ENCODE measurements at places on chromosomes 6 and 20.

- no peak for DNase-seq
These were observed 22.9 kb downstream of the STX7 start for GRCh38 chr6:132490024-132490423.

GRCh38 chr6:129364037-129364436 is 345.9 kb downstream of the ARHGAP18 start:
- no peak for DNase-seq

DNA sequence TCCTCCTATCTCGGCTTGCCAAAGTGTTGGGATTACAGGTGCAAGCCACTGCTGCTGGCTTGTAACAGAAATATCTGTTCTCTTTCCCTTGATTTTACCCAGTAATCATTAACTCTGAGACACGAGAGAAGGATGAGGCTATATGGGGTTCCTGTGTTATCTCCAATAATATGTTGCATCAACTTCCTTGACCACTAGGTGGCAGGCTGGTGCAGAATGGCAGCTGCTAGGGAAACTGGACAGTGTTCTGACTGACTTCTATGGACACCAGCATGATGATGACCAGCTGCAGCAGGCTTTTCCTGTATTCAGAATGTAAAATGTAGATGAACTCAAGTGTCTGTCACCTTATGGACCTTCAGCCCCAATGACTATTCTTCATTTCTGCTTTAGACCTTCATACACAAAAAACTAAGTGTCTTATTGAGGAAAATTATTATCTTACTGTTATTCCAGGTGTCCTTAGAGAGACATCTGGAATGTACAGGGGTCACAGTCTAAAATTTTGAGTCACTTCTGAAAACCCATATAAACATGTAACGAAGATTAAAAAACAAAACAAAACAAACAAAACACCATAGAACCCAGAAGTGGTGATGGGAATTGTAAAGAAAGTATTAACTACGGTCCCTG is 20.4 kb upstream of the CD109 start:
- peak; percentile 85 for DNase-seq

GRCh38 chr6:3330199-3330598 is 71.5 kb downstream of the PSMG4 start:
- DNase-seq, result no peak

DNA sequence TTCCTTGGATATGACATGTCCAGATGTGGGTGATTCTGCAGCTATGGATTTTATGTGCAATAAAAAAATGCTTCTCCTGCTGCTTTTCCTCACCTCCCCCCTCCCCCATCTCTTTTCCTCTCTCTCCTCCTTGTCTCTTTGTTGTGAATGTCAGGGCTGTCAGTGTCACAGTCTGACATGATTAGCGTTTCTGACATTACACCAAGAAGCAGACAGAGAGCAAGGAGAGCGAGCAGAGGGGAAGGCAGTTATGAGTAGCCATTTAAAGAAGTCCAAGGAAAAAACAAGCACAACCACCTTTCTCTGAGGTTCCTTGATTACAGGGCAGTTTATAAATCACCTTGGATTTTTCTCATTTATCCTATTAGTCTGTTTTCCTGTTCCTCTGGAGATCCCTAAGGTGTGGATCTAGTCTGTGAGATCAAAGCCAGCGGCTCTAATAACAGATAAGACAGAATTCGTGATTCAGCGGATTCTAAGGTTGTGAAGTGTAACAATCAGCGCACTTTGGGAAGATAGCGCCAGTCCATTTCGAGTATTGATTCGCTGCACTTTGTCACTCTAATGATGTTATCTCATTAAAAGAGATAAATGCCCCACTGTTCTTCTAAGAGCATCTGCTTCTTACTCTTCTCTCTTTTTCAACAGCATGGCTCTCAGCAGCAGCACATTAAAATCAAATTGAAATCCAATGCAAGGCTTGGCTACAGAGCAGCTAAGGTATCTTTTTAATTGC is 101.4 kb downstream of the BACH2 start:
- DNase-seq, result no peak

GRCh38 chr6:111585241-111585973 is 20.3 kb downstream of the TRAF3IP2 start:
- DNase-seq, result no peak

DNA sequence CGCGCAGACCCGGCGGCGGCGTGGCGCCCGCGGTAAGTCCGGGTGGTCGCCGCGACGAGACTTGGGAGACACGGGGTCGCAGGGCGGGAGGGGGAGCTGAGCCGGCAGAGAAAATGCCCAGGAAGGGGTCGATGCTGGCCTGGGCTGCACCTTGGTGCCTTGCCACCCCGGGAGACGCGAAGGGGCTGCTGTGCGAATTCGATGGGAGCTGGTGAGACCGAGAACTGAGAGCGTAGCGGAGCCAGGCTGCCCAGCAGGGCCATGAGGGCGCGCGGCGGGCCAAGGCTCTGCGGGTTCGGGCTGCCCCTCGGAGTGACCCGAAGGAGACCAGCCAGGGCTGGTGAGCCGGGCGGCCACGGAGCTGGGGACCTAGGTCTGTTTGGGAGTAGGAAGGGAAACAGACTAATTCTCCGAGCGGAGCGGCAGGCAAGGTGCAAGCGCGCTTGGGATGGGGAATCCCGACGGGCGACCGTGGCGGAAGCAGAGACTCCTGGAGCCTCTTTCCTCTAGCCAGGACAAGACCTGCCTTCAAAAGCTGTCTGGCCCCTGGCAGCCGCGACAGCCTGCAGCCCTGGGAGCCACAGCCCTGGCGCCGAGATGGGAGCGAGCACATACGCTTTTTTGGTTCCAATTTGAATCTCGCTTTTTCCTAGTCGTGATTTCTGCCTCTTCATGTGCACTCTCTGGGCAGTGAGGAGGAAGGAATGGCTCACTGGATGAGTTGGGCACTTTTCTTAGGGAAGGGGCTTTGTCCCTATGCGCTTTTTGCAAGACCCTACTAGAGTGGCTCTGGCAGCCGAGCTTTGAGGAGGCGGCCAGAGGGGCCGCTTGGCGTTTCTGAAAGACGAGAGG is 691 bp downstream of the SYNDIG1 start:
- no peak for DNase-seq

- DNase-seq, result peak; percentile 70
These were observed 1.0 kb downstream of the RALGAPA2 start for GRCh38 chr20:20711413-20711812.

DNA sequence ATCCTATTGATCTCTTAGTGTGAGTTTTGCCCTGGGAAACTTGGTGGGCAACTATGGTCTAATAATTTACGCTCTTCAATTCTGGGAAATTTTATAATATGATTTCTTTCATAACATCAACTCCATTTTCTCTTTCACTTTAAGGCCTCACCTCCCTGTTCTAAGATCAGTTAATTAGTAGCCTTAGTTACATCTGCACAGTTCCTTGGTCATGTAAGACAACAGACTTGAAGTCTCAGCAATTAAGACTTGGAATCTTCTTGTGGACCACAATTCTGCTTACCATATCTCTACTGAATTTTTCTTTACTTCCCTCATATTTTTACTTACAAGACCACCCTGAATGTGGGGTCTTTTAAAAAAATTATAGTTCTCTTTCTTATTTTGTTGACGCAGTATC is 8.7 kb downstream of the ENPP3 start:
- no peak for DNase-seq

GRCh38 chr6:80330961-80331360 is 224.5 kb downstream of the BCKDHB start:
- no peak for DNase-seq

DNA sequence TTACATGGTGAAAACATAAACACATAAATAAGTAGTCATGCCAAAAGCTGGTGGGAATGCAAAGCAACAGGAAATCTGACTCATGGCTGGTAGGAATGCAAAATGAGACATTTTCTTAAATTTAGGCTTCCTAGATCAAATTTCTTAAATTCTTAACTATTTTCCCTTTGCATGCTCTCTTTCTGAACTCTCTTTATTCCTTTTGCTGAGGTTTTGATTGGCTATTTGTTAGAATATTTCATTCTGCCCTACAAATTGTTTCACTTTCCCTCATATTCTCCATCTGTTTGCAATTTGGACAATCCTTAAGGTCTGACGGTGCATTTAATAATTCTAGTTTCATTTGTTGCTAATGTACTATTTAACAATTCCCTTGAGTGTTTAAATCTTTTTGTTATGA is 437.5 kb upstream of the RGS17 start:
- no peak for DNase-seq

GRCh38 chr20:47989957-47990356 is 204.7 kb upstream of the SULF2 start:
- no peak for DNase-seq

DNA sequence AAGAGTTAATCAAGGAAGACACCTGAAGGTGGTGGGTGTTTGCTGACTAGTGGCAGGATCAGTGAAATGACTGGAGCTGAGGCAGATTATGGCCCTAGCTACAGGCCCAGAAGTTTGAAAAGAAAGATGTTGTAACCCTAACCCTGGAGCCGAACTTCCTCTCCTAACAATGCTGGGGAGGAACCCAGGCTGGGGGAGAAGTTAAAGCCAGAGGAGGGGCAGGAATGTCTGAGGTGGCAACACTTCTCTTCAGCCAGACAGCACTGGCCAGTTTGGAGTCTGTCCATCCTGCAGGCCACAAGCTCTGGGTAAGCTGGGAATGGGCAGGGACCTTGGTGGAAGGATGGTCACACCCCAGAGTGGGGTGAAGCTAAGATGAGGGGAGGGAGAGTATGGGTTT is at the start of gene LST1:
TSS of gene LST1 (plus strand) at position 270 of the 400 bp plus-strand sequence. CDS start 1,023 bp downstream, outside the sequence.
- DNase-seq, result no peak

DNA sequence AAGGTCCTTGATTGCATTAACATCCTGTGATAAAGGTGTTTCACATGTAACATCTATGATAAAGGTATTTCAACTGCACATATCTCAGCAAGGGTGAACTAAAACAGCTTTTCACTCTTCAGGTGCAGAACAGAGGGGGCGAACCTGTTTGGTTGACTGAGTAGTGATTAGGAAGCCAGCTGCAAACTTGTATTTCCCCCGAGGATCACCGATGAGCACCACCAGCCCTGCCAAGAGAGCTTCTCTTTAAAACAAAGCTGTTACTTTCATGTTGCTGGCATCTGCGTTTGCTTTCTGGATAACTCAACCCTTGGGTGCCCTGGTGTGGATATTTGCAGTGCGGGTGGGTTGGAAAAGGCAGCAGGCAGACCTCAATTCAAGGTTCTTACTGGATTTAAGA is 39.6 kb downstream of the JAG1 start:
- DNase-seq, result no peak

- DNase-seq, result no peak
These were observed 112.4 kb downstream of the BTBD9 start for GRCh38 chr6:38527371-38527770.

GRCh38 chr6:2447931-2448330 is 202.5 kb upstream of the GMDS start:
- no peak for DNase-seq
